ENCODE measurements at places on chromosomes 7 and 10.

DNA sequence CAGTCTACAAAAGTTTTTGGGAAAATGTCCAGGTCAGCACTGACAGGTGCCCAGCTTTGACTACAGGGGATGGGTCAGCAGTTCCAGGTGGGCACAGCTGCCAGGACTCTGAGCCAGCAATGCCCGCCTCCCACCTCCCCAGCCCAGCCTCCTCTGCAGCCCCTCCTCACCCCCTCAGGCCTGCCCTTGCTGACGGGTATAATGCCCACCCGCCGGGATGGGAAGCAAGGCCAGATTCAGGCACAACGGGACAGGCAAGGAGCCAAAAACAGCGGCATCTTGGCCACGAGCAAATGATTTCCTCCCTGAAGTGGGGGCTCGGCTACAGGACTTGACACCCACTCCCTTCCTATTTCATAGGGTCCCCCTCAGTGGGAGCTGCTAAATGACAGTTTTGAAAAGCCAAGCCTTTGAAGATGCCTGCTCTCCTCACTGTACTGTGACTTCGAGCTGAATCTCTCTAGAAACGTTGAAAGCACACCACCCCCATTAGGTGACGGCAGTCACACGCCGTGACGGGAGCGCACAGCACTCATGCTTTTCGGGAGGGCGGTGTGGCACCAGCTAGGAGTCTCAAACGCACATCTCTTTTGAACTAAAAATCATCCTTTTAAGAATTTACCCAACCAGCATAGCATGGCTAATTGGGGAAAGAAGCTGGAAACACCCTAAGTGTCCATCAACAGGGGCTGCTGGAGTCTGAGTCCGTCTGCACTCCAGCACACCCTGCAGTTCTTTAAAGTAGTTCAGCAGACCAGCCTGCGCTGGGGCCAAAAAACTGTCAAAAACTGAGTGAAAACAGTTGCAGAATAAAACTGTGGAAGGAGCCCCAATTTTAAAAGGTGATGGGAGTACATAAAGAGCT is 29.6 kb downstream of the MAD1L1 start:
- no peak for DNase-seq

DNA sequence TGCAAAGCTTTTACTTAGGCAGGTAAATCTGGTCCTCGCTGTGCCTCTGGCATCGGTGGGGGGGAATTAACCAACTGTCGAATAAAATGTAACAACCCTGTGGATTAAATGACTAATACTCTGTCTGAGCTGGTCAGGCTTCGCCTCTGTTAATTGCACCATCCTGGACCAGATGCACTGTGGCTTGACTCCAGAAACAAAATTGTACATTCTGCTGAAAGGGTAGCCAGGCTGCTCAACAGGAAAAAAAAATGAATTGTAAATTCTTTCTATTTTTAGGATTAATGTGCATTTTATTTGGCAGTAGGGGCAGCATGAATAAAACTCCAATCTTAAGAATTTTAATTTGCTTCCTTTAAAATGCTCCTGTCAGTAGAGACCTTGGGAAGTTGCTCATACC is 389.4 kb downstream of the SORCS1 start:
- no peak for DNase-seq

DNA sequence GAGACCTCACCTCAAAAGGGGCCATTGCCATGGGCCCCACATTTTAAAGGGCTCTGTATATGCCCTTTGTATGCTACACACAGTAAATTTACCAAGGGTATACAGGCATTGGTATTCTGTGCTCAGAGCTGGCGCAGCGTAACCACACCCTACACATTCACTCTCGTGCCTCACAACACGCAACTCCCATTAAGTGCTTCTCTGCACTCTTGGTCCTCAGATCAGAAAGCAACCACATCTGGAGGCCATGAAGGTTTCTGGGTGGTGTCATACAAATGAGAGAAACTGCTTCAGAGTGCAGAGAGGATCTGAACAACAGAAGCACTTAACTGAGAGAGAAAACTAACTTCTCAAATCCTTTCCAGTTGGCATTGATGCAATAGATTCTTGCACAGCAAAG is 9.4 kb upstream of the CACUL1 start:
- DNase-seq, result peak; percentile 24

GRCh38 chr10:74586088-74586585 is 240.3 kb upstream of the KAT6B start:
- DNase-seq, result no peak

DNA sequence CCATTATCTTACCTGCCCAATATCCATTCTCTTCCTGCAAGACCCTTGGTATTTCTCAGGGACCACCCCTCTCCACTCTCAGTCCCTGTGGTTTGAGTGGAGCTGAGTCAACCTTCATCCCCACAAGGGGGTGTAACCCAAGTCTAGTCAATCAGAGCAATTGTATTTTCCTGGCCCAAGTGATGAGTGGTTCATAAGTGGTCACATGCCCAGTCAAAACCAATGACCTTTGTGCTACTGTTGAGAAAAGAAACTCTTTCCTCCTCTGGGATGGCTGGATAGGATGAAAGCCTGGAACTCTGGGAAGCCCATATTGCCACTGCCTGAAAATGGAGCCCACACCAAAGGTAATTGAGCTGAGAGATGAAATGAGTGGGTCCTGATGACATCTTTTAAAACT is 93.6 kb downstream of the SNX10 start:
- no peak for DNase-seq

DNA sequence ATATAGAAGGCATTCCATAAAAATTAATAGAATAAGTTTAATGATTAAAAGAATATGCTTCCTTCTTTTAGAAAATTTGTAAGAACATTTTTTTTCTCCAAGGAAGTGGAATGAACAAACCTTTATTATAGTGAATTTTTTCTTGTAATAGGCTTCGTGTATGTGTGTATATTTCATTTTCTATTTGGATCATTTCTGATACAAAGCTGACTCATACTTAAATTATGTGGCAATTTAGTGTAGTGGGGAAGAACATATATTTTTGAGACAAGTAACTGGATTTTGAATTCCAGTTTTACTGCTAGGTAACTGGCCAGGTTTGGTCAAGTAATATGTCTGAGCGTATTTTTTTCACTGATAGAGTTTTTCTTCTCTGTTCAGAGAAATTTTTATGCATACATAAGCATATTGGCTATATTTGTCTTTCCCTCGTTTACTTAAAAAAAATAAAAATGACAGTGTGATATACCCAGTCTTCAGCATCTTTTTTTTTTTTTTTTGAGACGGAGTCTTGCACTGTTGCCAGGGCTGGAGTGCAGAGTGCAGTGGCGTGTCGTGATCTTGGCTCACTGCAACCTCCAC is 50.8 kb downstream of the CDK13 start:
- no peak for DNase-seq

- DNase-seq, result no peak
Observed at GRCh38 chr7:116632384-116632783, 39.6 kb upstream of the MET start.

GRCh38 chr7:137968890-137969289 is 33.0 kb downstream of the CREB3L2 start:
- peak; percentile 58 for DNase-seq

- peak; percentile 64 for DNase-seq
Observed at GRCh38 chr7:91034459-91035368, 229.5 kb upstream of the FZD1 start.

DNA sequence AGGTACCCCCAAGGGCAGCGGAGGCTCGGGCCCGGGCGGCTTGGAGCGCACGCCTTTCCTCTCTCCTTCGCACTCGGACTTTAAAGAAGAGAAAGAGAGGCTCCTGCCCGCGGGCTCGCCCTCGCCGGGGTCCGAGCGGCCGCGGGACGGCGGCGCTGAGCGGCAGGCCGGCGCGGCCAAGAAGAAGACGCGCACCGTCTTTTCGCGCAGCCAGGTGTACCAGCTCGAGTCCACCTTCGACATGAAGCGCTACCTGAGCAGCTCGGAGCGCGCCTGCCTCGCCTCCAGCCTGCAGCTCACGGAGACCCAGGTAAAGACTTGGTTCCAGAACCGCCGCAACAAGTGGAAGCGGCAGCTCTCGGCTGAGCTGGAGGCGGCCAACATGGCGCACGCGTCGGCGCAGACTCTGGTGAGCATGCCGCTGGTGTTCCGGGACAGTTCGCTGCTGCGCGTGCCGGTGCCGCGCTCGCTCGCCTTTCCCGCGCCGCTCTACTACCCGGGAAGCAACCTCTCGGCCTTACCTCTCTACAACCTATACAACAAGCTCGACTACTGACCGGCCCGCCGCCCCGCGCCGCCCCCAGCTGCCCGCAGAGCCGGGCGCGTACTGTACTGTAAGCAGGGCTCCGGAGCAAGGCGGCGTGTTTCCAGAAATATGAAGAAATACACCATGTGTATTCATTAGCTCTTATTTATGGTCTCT is 1.8 kb downstream of the HMX2 start:
- DNase-seq, result peak; percentile 60

DNA sequence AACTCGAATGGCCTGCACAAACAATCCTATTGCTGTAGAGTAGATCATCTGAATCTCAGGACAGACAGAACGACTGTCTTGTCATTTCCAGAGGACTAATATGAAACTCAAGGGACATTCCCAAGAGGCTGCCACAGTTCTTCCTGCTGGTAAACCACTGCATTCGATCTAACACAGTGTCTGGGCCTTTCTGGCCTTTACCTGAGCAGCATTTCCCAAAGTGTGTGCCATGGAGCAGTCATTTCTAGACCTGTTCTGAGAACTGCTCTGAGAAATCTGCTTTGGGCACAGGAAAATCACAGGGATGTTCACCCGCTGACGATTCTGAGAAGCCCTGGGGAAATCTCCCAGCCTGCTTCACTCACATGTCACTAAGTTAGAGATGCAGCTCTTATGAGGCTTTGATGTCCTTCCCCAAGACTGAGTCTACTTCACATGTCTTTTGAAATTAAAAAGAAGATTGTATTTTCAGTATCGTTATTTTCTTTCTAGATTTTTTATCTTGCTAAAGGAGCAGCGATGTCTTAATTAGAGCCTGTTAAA is 18.4 kb downstream of the GPNMB start:
- DNase-seq, result no peak

- DNase-seq, result no peak
Observed at GRCh38 chr10:79158402-79159097, 89.8 kb downstream of the ZMIZ1 start.

DNA sequence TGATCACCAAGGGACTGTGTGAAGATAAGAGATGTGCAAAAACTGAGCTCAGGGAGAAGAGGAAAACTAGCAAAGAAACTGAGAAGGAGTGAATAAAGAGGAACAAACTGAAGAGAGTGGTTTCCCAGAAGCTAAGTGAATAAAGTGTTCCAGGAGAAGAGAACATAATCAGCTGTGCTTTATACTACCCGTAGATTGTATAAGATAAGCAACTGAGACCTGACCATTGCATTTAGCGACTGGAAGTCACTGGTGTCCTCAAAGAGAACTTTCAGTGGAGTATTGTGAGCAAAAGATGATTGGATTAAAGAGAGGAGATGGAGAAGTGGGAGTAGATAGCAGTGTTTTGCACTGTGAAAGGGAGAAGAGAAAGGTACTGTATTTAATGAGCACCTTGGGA is 14.6 kb downstream of the PHTF2 start:
- DNase-seq, result no peak

DNA sequence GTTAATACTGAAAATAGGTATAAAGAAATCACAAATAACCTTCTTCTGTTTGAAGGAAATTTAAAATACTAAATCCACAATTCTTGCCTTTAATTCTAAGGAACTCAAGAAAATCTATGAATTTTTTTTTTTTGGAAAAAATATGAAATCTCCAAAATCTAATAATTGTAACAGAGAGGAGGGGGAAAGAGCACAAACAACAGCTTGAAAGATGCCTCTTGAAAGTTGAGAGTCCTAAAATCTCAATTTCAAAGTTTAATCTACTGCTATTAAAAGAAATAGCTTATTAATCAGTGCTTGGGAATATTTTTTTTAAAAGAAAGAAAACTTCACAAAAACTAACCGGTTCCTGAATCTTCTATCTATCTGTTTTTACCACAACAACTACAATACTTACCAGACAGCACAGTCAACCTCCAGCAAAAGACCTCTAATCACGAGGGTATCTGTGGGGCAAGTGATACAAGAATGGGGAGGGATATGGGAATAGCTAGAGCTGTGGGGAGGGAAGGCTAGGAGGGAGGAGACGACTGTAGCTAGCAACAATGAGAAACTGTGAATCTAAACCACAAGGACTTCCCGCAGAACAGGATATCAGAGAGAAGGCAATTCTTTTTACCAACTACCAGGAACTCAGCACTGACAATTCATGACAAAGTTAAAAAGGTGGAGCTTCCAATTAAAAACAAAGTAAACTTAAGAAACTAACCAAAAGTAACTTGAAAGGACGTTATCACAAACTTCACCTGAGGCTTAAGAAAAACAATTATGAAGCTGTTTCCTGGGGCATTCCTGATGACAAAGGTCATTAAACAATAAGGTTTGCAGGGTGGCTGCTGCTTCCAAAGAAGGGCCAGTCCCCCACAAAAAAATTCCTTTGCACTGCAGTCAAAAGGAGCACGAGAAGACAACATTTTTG is at the start of gene USP54:
Gene USP54 (minus strand): TSS at position 462 of the 919 bp plus-strand sequence. CDS start 15,684 bp downstream, outside the sequence.
- peak; percentile 77 for DNase-seq

- no peak for DNase-seq
Observed at GRCh38 chr7:7682861-7683260, 35.5 kb downstream of the RPA3 start.

DNA sequence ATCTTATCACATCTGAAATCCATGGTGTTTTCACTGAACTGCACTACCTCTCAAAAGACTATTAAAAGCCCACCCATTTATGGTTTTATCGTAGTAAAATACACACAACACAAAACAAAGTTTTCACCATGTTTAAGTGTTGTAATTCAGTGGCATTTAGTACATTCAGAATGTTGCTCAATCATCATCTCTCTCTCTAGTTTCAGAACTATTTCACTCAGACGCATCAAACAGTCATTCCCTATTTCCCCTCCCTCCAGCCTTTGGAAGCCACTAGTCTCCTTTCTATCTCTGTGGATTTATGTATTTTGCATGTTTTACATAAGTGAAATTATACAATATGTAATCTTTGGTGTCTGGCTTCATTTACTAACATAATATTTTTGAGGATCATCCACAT is 332.6 kb downstream of the TNS3 start:
- no peak for DNase-seq

GRCh38 chr7:92691578-92691977 is 101.4 kb upstream of the FAM133B start:
- DNase-seq, result peak; percentile 31

DNA sequence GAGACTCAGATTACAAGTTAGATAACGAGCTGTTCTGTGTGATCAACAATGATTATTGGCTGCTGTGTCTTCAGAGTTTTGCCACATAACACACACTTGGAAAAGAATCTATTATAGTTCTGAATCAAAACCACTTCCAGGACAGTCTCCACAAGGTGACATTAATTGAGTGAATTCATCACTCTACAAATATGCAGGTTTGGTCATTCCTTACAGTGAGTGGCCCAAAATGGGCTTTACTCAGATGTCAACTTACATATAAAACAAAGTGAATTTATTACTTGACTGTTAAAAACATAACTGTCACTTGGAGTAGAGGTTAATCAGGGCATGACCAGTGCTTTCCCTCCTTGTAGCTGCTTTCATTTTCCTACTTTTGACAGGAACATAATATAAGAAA is 984.3 kb downstream of the REEP3 start:
- no peak for DNase-seq

- no peak for DNase-seq
Observed at GRCh38 chr10:117345143-117345542, 30.1 kb downstream of the PDZD8 start.

- no peak for DNase-seq
Observed at GRCh38 chr7:66529883-66530610, 98.6 kb upstream of the KCTD7 start.

Data from AG20443 (cell line).